EL (cell line): ENCODE measurements at places on chromosomes 1 and 21.

GRCh38 chr21:46007492-46007868 is 25.9 kb downstream of the COL6A1 start:
- DNase-seq, result no peak

DNA sequence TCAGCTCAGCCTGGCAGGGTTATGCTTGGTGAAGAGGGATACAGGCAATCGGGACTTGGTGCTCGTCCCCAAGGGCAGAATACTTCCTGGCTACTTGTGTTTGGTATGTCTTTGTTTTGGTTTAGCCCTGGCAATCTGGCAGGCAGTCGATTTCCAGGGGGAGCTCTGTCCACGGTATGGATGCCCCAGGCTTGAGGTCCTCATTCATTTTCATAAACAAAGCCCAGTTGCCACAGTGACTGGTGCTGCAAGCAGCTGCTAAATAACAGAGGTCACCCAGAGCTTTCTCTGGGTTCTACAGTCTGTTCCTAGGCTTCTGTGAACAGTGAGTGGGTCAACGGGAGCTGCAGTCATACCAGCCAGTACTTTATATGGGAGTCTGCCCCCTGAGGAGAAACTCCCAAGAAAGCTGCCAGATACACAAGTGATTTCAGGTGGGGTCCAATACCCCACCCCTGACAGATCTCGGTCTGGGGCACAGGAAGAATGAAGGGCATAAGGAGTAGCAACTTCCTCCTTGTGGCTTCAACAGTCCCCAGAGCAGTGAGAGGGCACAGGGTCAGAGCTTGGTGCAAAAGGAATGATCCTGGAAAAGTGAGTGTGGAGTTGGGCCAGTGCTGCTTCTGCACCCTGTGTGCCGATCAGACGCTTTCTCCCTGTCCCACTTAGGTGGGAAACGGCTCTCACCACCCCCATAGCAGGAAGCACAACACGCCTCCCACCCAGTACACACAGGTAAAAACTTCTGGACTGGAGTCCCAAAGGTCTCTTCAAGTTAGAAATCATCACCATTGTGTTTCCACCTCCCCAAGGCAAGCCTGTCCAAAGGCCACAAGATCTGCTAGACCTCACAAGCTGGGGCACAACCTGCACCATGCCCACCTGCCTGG is 55.5 kb downstream of the TGFBR3 start:
- peak; percentile 80 for DNase-seq

DNA sequence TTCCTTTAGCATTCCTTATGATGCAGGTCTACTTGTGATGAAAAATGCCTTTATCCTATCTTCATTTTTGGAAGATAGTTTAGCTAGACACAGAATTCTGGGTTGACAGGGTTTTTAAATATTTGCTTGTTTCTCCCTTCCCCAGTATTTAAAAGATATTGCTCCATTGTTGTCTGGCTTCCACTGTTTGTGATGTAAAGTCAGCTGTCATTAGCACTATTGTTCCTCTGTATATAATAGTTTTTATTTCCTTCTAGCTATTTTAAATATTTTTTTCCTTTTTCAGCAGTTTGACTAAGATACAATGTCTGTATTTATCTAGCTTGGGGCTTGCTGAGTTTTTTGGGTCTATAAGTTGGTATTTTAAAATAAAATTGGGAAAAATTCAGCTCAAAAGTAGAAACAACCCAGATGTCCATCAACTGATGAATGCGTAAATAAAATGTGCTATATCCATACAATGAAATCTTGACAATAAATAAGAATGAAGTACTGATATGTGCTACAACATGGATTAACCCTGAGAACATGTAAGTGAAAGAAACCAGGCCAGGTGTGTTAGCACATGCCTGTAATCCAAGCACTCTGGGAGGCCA is 11.2 kb downstream of the IFT25 start:
- DNase-seq, result no peak

DNA sequence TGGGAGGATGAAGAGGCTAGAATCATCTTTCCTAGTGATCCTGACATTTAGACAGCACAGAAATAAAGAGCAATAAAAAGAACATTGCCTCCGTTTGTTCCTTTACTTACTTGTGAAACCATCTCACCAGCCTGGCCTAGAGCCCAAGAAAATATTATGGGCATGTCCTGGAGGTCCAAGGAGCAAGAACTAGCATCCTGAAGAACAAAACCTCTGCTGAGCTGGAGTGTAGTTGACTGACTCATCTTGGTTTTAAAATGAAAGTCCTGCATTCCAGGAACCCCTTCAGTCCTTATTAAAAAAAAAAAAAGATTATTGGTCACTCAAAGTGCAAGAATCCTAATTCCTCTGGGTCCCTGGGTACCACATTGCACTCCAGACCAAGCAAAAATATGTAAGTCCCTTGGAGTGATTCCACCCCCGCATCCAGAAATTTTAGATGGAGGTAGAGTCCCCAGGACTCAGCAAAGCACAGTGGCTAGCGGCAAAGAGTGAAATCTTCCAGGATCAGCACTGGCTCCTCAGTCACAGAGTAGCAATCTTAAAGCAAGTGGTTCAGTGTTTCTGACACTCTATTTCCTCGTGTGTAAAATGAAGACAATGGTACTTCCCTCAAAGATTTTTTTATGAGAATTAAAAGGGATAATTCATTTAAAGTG is 7.0 kb downstream of the SMCP start:
- DNase-seq, result peak; percentile 87

DNA sequence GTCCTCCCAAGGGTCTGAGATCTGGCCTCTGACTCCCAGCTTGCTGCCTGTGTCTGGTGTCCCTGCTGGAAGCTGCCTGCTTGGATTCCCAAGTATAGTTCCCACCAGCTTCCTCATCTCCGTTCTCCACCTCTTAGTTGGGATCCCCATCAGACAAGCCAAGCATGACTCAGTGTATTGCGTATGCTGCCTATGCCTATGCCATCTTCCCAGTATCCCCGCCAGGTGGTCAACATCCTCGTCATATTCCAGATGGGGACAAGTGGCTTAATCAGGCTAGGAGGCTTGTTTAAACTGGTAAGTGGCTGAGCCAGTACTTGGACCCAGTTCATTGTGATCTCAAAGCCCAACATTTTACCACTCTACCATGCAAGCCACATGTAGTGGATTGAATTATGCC is 204.4 kb downstream of the GRIK3 start:
- no peak for DNase-seq

DNA sequence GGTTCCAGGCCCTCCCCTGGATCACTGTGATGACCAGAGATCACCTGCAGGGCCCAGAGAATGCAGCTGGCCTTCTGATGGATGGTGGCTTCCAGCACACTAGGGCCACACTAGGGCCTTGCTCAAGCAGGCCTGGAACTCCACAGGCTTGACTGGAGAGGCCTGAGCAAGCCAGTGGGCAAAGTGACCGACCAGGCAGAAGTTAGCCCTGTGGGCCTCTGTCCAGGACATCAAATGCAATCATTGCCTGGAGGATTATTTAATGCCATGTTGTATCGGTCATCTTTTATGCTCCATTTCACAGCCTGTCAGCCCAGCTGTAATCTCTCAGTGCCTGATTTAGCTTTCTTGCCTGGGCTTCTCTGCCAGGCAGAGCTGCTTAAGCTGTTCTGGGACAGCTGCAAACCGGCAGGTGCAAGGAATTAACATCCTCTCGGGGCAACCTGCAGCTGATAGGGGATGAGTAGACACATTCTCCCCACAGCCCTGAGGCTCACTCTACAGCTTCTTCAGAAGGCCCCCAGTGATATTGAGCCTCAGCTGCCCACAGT is 17.7 kb downstream of the NENF start:
- DNase-seq, result no peak

GRCh38 chr1:245599371-245600174 is 444.8 kb downstream of the KIF26B start:
- DNase-seq, result peak; percentile 92

- DNase-seq, result peak; percentile 24
Observed at GRCh38 chr1:209490013-209490412, 93.5 kb upstream of the CAMK1G start.

- DNase-seq, result no peak
Observed at GRCh38 chr1:70916034-70916427, 131.6 kb downstream of the PTGER3 start.

GRCh38 chr1:57844382-57844980 is 420.6 kb upstream of the DAB1 start:
- no peak for DNase-seq

DNA sequence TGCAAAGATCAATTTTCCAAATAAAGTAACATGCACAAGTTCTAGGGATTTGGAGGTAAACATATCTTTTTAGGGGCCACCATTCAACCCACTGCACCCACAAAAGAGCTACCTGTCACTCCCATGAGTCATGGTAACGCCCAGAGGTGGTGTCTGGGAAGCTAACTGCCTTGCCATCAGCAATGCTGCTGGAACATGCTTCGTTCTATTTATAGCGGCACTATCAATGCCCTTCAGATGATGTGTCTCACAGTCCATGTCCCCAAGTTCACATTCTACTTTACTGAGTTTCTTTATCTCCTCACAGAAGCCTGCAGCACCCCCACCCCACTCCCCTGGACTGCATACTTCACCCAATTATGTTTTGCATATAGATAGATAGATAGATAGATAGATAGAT is 95.4 kb downstream of the LPAR3 start:
- DNase-seq, result no peak

GRCh38 chr1:8742022-8742924 is 75.2 kb downstream of the RERE start:
- DNase-seq, result no peak

DNA sequence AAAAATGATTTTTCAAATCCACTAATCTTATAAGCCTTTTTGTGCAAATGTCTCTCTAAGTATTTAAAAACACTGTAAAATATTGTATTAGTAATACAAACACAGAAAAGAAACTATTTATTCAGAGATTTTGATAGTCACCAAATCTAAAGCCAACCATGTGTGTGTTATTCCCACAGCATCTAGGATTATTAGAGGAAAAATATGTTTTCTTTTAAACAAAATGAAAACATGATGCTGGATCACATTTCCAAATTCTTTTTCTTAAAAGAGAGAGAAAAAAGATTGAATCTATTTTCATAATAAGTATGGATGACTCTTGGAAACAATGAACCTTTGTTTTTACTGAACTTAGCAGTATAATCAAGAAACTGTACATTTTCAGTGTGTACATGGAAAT is 25.3 kb downstream of the COLGALT2 start:
- DNase-seq, result no peak

- DNase-seq, result no peak
Observed at GRCh38 chr1:52674497-52675384, 23.4 kb downstream of the COA7 start.

GRCh38 chr21:21788591-21788990 is 790.4 kb downstream of the NCAM2 start:
- no peak for DNase-seq

- no peak for DNase-seq
Observed at GRCh38 chr1:20137055-20137454, 2.1 kb upstream of the PLA2G2F start.

DNA sequence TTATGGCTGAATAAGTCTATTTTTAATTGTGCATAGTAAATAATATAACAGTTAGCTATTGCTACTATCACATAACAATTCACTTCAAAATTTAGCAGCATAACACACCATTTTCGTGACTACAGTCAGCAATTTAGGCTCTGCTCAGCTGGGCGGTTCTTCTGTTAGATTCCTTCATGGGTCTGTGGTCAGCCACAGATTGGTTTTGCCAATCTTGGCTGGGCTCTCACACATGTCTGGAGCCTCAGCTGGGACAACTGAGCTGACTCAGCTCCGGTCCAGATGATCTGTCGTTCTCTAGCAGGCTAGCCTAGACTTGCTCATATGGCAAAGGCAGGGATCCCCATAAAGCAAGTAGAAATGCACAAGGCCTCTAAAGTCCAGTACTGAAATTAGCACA is 15.1 kb upstream of the CDC42BPA start:
- peak; percentile 73 for DNase-seq

- peak; percentile 62 for DNase-seq
Observed at GRCh38 chr1:198497326-198498102, 43.0 kb downstream of the ATP6V1G3 start.

GRCh38 chr1:115251340-115251748 is 86.7 kb downstream of the NGF start:
- peak; percentile 69 for DNase-seq
